ENCODE measurements at places on chromosomes 5 and 9. TPM values are rescaled to one million over a fixed set of nuclear protein-coding genes. Genes with fewer than 3 reads are reported as not detected.

DNA sequence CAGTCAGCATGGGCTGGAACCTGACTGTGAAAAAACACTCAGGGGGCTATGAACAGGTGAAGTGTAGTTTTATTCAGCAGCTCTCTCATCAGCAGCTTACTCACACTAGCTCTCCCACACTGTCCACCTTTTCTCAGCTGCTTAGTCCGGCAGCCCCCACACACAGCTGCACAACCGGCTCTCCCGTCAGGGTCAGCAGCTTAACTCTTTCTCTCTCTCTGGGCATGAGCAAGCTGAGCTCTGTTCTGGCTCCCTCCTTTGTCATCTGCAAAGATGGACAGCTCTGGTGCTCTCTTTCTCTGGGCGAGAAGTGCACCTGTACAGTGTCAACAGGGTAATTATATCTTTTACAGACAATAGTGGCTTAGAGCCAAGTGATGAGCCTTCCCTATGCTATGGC is 8.2 kb downstream of the DMAC1 start:
- peaks cover 37% of the 10 kb centered on the region for H3K36me3 ChIP-seq
- no peak overlapping the region for H3K27ac ChIP-seq
- H3K27me3 ChIP-seq, result no peaks in the 10 kb centered on the region

DNA sequence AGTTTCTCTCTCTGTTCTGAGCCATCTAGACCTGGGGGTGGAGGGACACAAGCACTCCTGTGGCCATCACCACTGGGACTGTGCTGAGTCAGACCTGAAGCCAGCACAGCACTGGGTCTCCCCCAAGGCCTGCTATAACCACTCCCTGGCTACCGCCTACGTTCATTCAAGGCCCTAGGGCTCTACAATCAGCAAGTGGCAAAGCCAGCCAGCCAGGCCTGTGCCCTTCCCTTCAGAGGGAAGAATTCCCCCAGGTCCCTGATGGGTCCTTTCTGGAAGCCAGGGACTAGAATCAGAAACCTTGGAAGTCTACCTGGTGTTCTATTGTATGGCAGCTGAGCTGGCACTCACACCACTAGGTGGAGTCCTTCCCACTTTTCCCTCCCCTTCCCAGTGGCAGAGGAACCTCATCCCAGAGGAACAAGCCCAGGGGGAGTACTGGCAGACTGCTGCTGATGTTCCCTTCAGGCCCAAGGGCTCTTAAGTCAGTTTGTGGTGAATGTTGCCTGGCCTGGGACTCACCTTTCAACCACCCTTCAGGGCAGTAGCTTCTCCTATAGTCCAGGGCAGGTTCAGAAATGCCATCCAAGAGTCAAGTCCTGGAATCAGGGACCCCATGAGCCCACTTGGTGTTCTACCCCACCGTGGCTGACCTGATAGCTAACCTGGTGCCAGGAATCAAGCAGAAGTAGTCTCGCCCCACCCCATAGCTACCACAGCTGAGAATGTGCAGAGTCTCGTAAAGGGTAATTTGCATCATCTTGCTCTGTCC is 20.0 kb downstream of the JMY start:
- peaks cover 4% of the 10 kb centered on the region for H3K36me3 ChIP-seq
- H3K27me3 ChIP-seq, result no peaks in the 10 kb centered on the region

GRCh38 chr9:134752471-134753168 is 111.0 kb downstream of the COL5A1 start:
- no peaks in the 10 kb centered on the region for H3K4me1 ChIP-seq
- H3K36me3 ChIP-seq, result no peaks in the 10 kb centered on the region
- H3K27ac ChIP-seq, result no peak overlapping the region
- no peak for DNase-seq

Gene ARAP3
- total RNA-seq, result 13.9 TPM

Gene RABGAP1
- 26.5 TPM for total RNA-seq

Gene RNF183
- 0.23 TPM for total RNA-seq

Gene SLC27A6
- total RNA-seq, result not detected

Gene KIAA1958
- total RNA-seq, result 7.4 TPM

Gene PIP5K1B
- total RNA-seq, result 1.5 TPM

Data from activated CD4-positive, alpha-beta memory T cell treated with anti-CD3 and anti-CD28 coated beads, Interleukin-2, amount 10 ng/mL, durations not matched to agents 7 days and 5 days (primary cell).